ENCODE measurements at places on chromosomes 6 and 20.

GRCh38 chr6:111441678-111442243 is 41.3 kb downstream of the REV3L start:
- no peak for DNase-seq

DNA sequence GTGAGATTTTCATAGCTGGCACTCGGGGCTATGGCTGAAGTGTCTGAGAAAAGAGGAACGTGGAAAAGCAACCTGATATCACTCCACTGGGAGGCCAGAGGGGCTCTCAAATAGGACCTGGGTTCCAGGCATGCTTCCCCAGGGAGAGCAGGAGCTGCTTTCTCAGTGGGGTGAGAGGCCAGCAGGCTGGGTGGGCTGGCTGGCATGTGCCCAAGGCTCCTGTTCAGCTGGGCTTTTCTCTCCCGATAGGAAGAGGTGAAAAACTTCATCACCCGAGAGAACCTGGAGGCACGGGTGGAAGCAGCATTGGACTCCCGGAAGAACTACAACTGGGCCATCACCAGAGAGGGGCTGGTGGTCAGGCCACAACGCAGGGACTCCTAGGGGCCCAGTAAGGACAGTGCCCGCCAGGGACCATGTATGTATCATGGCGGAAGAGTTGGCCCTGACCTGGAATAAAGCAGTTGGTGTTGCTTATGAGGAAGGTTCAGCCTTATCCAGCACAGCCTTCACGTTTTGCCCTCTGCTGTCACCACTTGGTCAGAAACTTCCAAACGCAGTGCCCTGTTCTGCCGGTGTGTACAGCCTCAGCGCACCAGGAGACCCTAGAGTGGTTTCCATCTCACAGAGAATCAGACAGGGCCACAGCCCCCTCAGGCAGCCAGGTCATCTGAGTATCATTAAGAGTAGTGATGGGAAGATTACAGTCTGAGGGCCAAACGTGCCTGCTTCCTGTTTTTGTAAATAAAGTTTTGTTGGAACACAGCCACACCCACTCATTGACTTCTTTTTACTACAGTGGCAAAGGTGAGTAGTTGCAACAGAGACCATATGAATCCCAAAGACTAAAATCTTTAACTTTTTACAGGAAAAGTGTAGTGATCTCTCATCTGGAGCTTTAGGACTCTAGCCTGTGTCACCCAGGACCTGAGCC is 1.9 kb downstream of the MRPS26 start:
- no peak for DNase-seq

DNA sequence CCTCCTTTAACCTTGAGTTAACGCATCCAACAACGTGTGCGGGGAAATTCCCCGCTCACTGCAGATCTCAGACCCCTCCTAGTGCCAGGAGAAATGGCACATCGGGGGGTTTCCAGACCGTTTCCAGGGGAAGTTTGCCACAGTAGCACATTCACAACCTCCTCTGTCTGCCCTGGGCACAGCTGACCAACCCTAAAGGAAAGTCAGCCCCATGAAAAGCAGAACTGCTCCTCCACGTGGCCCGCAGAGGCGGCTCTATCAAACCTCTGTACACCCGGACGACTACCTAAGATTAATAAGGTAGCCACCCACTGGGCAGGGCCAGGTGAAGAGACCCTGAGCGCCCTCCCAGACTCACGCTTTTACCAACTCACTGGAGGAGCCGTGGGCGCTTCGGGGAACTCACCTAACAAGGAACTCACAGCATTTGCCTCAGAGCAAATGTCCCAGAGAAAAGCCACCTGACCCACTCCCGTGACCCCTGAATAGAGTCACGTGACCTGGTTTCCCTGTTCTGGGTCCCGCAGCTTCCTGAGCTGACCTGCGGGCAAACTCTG is 93.1 kb downstream of the PRND start:
- no peak for DNase-seq

DNA sequence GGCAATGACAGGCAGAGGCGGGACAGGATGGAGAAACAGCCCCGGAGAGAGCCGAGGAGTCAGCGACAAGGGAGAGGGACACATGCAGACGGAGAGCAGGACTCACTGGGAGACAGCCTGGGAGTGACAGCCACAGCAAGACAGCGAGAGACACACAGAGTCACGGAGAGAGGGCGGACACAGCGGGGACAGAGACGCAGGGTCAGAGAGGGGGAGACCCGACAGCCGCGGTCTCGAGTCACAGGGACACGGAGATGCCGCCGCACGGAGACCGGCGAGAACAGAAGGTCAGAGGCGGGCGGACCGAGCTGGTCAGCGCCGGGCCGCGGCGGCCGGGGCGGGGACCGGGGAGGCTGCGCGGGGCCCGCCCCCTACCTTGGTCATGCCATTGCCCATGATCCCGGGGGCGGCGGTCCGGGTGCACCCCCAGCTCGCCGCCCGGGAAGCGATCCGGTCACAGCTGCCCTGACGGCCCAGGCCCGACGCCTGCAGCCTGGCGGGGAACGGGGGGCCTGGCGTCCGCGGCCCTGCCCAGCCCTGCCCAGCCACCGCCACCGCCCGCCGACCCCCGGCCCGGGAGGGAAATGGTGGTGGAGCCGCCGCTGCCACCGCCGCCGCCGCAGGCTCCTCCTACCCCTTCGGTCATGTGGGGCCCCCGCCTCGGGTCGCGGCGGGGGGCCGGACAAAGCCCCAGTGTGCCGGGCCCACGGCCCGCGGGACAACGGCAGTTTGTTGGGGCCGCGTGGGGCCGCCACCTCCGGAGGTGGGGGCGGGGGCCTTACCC is at the start of the genes DUSP15 and TTLL9:
Gene DUSP15, minus strand, starts transcription at position 586 of the 784 bp plus-strand sequence. Its CDS starts 190 bp downstream, at position 396.
Gene TTLL9, plus strand, starts transcription at position 693 of the 784 bp plus-strand sequence. CDS start 493 bp downstream, outside the sequence.
- DNase-seq: peak; percentile 63

- DNase-seq: no peak
These were observed 215.1 kb upstream of the ZNF217 start for GRCh38 chr20:53808733-53809132.

DNA sequence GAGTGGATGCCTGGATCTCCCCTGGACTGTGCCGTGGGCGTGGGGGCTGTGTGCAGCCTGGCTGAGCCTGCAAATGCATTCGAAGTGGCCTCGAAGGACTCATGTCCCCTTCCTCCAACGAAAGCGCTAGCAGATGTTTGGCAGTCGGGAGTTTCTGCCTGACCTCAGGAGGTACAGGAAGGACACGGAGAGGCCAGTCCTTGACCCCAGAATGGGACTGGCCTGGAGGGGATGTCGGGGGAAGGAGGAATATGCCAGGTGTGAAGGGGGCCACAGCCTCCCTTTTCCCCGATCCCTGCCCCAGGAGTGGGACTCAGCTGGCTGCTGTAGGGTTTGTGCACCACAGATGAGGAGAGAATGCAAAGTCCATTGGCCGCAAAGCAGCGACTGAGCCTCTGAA is 45.6 kb downstream of the APCDD1L start:
- DNase-seq: no peak

- peak; percentile 63 for DNase-seq
These were observed 95.3 kb downstream of the FOXO3 start for GRCh38 chr6:108655806-108656651.

GRCh38 chr6:73375216-73375615 is 5.5 kb upstream of the OOEP start:
- DNase-seq: no peak

- DNase-seq: no peak
These were observed 332.0 kb downstream of the NRN1 start for GRCh38 chr6:5674721-5675120.

GRCh38 chr20:45193331-45193730 is 13.5 kb upstream of the SEMG1 start:
- no peak for DNase-seq

DNA sequence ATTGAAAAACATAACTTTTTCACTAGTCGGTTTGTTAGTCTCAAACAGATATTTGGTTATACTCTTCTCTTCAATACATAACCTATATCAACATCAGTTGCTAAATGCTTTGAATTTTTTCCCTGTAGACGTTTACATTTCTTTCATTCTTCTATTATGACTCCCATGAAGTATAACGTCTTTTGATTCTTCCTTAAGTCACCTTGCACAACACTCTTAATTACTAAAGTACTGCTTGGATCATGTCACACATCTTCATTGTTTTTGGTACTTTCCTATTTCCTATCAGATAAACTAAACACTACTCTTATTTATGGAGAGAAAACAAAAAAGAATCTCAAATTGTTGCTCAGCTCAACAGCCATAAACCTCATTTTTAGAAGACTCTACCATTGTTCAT is 23.0 kb upstream of the BMP5 start:
- DNase-seq: no peak

DNA sequence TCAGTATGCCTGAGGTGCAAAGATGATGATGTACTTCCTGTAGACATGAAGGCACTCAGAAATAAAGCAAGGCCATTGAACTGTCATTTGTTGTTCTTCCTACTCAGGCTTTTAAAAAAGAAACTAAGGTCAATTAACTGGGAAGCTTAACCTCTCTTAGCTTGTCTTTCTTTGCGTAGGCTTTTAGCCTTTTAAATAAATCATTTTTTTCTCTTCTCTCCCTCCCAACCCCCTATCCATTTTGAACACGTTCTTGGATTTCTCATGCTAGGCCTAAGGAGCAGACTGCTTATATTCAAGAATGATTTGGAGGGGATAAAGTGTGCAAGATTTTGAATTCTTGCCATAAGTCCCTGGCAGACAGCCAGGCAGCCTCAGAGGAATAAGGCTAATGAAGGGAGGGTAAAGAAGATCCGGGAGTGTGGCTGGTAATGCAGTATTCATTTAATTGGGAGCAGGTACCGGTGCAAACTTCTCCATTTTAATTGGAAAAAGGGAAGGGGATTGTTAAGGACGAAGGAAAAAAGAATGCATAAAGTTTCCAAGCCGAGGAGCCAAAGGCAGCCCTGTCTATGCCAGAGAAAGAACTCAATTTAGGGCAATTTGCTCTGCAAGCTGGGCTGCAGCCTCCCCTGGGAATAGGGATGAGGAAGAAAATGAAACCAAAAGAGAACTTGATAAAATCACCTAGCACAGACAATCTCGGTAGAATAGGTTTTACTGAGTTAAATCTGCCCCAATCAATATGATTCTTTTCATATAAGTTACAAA is 343.8 kb upstream of the MMS22L start:
- DNase-seq: peak; percentile 11

DNA sequence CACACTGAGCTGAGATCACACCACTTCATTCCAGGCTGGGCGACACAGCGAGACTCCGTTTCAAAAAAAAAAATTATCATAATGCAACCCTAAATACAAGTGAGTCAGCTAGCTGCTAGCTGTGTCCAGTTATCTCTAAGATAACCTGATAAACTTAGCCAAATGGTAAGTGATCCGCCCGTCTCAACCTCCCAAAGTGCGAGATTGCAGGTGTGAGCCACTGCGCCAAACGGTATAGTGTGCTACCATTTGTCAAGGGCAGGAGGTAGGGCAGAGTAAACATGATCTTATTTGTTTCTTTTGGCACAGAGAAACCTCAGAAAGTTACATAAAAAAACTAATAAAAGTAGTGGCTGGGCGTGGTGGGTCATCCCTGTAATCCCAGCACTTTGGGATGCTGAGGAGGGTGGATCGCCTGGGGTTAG is 4.7 kb upstream of the C6orf132 start:
- DNase-seq: no peak

DNA sequence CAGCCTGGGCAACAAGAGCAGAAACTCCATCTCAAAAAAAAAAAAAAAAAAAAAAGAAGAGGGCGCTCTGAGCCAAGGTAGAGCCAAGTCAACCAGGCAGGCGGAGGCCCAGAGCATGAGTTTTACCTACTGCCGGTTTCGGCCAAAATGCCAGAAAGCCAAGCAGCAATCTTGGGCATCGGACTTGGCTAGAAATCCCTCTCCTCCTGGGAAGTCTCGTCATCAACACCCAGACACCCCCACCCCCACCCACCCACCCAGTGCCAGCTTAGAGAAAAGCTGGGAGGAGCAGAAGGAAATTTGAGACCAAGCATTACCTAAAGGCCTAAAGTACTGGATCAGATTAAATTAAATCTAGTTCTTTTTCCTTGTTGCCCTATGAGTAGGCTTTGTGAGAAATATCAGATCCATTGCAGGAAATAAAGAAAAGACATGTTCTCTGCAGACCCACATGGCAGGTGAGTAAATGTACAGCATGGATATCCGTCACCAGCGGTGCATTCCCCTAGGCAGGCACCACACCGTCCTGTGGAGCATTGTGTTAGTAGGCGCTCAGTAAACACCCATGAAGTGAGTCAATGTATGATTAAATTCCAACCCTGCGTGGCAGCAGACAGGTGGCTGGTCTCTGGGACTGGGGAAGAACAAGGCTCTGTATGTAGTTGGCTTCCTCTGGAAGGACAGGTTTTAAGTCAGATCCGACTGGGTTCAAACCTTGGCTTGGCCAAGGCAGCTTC is 21.0 kb downstream of the RIPOR3 start:
- no peak for DNase-seq
